ENCODE measurements at places on chromosomes 11 and 22. TPM values are rescaled to one million over a fixed set of nuclear protein-coding genes. Genes with fewer than 3 reads are reported as not detected.

- peak; percentile 15 for DNase-seq
Measured at GRCh38 chr11:126440792-126441514, 85.5 kb downstream of the ST3GAL4 start.

GRCh38 chr11:122363296-122363695 lies 247.3 kb upstream of the BLID start:
- DNase-seq, result no peak

DNA sequence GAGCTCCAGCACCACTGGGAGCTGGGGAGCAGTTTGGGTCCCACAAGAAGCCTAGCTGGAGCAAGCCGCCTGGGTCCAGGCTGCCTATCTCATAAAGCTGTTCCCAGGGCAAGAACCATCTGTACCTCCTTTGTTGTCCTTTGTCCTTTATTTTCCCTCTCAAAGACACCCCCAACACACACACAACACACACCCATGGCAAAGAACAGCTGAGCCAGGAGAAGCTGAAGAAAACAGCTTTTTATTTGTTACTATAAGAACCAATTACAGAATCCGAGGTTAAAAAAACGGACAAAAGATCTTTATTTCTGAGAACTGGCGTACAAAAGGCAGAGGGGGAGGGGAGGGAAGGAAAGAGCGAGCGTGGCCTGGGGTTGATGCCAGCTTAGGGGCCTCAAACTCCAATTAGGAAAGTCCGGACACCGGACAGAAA lies 1.7 kb upstream of the TUT1 start:
- DNase-seq, result no peak

The CTSW gene
- total RNA-seq, result 0.07 TPM

The FGF19 gene
- not detected for total RNA-seq

Measured in pulmonary artery endothelial cell (primary cell).